ENCODE measurements at places on chromosomes 6 and 20.

DNA sequence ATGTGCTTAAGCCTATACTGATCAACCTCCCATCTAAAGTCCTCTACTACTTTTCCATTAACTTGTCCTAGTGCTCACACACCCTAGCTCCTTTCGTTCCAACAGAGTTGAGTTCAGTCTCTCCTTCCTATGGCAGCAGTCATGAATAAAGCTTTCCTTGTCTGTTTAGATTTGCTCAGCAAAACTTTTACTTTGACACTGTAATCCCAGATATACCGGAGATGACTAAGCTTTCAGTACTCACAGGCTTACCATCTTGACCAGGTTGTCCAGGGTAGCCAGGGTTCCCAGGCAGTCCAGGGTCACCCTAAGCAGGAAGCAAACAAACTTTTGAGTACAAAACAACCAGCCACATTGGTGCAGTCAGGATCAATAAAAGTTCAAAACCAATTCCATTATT, 90.7 kb downstream of the COL21A1 start:
- H3K27me3 ChIP-seq, result no peaks in the 10 kb centered on the region
- peaks cover 8% of the 10 kb centered on the region for H3K4me1 ChIP-seq
- DNase-seq, result no peak
- H3K4me3 ChIP-seq, result no peak overlapping the region
- no peak overlapping the region for H3K27ac ChIP-seq

DNA sequence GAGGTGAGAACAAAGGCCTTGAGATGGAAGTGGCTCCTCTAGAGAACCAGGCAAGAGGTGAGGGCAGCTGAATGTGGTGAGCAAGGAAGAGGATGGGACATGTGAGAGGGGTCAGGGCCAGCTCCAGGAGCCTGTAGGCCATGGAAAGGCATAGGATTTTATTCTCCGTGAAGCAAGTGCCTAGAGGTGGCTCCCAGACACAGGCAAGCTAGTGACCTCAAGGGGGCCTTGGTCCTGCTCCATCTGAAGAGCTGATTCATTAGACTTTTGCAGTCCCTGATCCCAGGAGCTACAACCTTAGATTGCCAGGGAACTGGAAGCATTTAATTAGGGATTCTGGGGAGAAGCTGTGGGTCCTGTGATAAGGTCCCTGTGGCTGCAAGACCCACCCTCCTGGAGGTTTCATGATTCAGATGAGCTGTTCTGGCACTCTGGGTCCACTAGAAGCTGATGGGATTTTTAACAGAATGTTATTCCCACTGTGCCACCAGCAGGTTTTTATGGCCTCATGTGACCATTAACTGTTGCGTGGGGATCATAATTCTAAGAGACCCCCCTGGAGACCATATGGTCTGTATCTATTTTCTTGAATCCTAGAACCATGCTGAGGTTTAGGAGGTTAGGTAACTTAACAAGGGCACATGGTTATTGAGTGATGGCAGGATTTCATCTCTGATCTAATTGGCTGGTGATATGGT, 90.5 kb downstream of the ELOVL5 start:
- peak overlapping the region; percentile 5 for H3K27ac ChIP-seq
- no peaks in the 10 kb centered on the region for H3K4me1 ChIP-seq
- no peak overlapping the region for H3K4me3 ChIP-seq
- peaks cover 19% of the 10 kb centered on the region for H3K36me3 ChIP-seq
- H3K27me3 ChIP-seq, result no peaks in the 10 kb centered on the region
- DNase-seq, result no peak

GRCh38 chr6:128569732-128570679, 49.6 kb upstream of the PTPRK start:
- peaks cover 6% of the 10 kb centered on the region for H3K4me1 ChIP-seq
- no peak for DNase-seq
- no peak overlapping the region for H3K27ac ChIP-seq
- H3K4me3 ChIP-seq, result no peak overlapping the region

DNA sequence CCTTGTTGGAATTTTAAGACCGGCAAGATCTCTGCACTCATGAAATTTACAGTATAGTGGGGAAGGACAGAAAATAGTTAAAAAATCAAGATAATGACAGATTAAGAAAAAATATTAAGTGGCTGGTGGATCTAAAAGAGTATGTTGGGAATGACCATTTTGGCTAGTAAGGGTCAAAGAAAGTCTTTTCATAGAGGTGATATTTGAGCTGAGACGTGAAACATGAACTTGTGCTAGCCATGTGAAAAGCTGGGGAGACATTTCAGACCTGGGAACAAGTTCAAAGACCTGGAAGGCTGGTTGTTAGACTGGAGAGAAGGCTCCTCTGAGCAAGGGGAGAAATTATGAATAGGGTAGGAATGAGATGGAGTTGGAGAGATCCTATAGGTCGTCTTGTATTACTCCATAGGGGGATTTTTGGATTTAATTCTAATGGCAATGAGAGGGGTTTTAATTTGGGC, 4.7 kb downstream of the BICRAL start:
- H3K27ac ChIP-seq, result no peak overlapping the region
- peaks cover 4% of the 10 kb centered on the region for H3K36me3 ChIP-seq
- no peaks in the 10 kb centered on the region for H3K27me3 ChIP-seq
- no peak for DNase-seq
- peaks cover 35% of the 10 kb centered on the region for H3K4me1 ChIP-seq

DNA sequence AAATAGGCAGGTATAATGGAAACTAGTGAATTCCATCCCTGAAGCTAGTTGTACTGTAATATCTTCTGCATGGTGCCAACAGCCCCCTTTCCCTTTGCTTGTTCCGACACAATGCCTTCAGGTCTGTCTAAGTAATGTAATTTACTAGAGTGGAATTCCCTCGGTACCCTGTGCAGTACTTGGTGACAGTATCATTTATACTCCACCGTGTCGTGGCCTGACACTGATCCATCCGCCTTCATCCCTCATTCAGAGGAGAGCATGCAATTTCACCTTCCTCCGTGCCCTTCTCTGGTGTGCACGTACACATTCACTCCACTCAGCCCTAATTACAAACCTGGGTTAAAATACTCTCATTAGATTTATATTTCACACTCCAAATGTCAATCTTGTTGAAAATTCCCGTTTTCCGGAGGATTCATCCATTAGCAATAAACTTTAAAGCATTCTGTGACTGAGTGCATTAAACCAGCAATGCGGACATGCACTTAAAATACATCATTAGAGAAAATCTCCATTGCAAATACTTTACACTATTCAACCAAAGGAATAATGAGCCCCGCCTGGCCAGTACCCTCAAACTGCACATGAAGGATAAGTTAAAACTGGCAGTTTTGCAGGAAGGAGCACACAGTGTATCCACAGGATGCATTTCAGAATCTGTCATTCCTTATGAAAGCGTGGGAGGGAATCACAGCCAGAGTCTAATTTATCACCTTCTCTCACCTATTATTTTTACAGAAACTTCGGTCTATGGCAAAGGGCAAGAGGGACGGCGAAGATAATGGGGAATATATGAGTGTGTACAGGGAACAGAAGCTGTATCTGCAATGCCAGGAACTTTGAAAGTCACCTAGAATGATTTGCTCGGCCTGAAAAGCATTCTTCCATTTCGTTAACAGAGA, 182.5 kb downstream of the GJA10 start:
- no peaks in the 10 kb centered on the region for H3K36me3 ChIP-seq
- H3K4me3 ChIP-seq, result no peak overlapping the region
- H3K27ac ChIP-seq, result no peak overlapping the region
- peaks cover 7% of the 10 kb centered on the region for H3K27me3 ChIP-seq
- peaks cover 18% of the 10 kb centered on the region for H3K4me1 ChIP-seq

DNA sequence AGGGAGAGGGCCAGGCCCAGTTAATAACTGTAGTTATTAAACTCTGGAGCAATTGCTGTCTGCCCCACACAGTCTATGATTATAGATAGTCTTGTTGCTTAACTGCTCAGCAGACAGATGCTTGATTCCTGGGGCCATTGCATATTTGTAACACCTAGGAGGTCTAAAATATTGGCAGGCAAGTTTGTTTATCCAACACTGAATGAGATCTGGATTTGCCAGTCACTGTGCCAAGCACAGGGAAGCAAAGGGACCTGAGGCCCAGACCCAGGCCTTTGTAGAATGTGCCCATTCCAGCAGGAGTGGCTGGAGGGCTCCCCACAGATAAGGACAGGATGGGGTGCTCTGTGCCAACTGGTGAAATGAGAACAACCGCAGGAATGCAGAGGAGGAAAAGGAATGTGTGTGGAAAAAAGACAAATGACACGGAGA, 17.6 kb upstream of the ENTPD6 start:
- no peak overlapping the region for H3K27ac ChIP-seq
- no peak for DNase-seq
- no peaks in the 10 kb centered on the region for H3K36me3 ChIP-seq
- H3K4me1 ChIP-seq, result no peaks in the 10 kb centered on the region
- peaks cover 13% of the 10 kb centered on the region for H3K27me3 ChIP-seq

DNA sequence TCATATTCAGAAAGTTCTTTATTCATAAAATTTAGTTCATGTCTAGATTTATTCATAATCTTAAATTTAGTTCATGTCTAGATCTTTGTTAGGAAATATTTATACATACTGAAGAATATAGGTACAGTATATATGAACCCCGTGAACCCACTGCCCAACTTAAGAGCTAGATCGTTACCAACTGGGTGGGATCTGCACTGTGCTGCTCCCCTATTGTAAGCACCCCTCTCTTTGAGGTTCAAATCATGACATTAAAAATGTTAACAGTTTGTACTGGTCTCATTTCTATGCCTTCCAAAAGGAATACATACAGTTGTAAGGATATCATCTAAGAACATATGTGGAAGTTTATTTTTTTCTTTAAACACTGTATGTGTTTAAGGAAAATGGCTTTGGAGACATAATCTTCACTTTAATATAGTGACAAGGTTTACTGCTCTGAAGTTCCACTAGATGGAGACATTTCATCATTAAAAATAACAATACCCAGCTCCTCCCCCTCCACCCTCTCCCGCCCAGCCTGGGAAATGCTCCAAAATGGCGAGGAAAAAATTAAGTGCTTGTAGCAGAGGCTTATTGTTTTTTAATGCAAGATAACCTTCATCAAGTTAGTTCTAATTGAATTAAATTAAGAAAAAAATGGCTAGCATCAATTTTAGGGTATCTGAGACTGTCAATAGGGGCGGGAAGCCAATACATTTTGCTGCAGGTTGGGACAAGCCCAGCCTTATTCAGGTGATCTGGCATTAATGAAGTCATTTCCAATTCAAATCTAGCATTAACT, 104.1 kb upstream of the TRAF3IP2 start:
- DNase-seq, result peak; percentile 25
- H3K27ac ChIP-seq, result peak overlapping the region; percentile 41
- H3K4me3 ChIP-seq, result no peak overlapping the region
- no peaks in the 10 kb centered on the region for H3K27me3 ChIP-seq

GRCh38 chr6:50825375-50826036, 6.8 kb downstream of the TFAP2B start:
- DNase-seq, result no peak
- peak overlapping the region; percentile 18 for H3K27ac ChIP-seq
- peaks cover 97% of the 10 kb centered on the region for H3K27me3 ChIP-seq
- H3K4me3 ChIP-seq, result no peak overlapping the region
- no peaks in the 10 kb centered on the region for H3K36me3 ChIP-seq

DNA sequence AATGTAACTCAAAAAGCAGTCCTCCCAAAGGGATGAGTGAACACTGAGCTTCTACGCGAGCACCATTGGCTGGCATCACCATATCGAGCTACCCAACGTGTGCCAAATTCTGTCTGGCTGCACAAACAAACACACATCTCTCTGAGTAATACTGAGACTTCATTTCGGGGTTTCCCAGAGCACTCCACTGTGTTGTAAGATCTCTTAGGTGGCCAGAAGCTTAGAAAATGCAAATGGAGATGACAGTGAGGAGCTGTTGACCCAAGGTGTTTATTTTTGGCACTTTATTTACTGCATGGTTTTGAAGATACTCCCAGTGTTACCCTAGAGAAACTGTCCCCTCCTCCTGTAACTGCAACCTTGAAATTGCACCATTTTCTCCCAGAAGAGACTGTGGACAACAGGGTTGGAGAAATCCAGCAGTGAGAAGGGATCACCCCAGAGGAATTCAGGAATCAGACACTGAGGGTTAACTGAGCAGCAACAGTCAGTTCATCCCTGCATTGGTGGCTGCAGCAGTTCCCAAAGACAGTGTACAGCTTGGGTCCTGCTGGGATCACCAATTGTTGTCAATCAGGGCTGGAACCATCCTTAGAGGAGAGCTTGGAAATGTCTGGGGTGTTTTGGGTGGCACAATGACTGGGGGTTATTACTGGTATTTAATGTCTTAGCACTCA, 1.0 kb upstream of the RIPOR2 start:
- H3K27ac ChIP-seq, result no peak overlapping the region
- peaks cover 13% of the 10 kb centered on the region for H3K4me1 ChIP-seq
- H3K4me3 ChIP-seq, result no peak overlapping the region

DNA sequence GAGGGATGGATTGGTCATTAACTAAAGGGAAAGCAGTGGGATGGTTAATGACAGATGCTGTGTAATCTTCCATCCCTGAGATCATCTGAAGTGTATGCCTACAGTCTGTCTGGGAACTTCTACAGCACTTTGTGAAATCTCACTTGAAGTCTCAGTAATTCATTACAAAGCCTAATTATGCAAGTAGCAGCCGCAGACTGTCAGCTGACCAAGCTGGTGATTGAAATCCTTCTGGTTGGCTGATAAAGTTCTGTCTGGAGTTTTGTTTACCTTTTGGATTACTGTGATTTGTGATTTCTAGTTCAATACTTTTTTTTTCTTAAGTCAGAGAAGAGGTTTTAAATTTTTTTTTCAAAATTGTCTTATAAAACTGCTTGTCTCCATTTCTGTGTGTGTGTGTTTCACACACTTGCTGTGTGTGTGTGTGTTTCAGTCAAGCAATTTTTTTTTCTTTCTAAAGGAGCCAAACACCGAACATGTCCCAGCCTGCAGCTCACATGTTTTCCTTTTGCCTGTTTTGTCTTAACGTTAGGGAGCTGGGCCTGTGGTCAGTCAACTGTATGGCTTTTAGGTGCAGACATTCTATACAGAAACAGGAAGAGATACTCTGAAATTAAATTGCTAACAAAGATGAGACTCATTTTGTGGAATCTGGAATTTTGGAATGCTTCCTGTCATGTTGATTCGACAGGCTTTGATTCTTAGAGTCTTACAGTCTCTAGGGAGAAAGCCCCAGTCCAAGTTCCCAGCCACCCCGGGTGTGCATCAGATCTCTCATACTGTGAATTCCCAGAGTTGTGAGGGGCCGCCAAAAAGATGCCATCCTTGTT, 28.5 kb upstream of the ADGRF4 start:
- no peaks in the 10 kb centered on the region for H3K36me3 ChIP-seq
- no peaks in the 10 kb centered on the region for H3K27me3 ChIP-seq
- no peak for DNase-seq
- peaks cover 23% of the 10 kb centered on the region for H3K4me1 ChIP-seq

- H3K4me1 ChIP-seq, result no peaks in the 10 kb centered on the region
- H3K36me3 ChIP-seq, result peaks cover 30% of the 10 kb centered on the region
- no peak overlapping the region for H3K4me3 ChIP-seq
- H3K27me3 ChIP-seq, result no peaks in the 10 kb centered on the region
- no peak for DNase-seq
Observed at GRCh38 chr20:20624914-20625313, 87.5 kb downstream of the RALGAPA2 start.
